ENCODE measurements at places on chromosomes 13 and 19. TPM values are rescaled to one million over a fixed set of nuclear protein-coding genes. Genes with fewer than 3 reads are reported as not detected.

DNA sequence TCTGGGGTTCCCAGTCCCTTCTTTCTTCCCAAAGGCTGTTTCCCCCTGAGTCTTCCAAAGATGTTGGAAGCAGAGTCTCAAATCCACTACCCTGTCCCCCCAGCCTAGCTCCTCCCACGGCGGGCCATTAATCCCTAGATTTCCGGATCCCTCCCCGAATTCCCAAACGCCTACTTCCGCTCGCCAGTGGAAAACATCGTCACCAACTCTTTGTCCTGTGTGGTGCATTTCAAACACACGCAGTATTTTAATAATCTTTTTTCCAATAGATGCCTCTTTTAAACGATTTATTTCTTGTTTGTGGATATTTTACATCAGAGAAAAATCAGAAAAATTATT is 610 bp downstream of the ZNF791 start:
- peak; percentile 74 for DNase-seq

GRCh38 chr19:39341129-39341718 is 997 bp upstream of the SAMD4B start:
- no peak for DNase-seq

DNA sequence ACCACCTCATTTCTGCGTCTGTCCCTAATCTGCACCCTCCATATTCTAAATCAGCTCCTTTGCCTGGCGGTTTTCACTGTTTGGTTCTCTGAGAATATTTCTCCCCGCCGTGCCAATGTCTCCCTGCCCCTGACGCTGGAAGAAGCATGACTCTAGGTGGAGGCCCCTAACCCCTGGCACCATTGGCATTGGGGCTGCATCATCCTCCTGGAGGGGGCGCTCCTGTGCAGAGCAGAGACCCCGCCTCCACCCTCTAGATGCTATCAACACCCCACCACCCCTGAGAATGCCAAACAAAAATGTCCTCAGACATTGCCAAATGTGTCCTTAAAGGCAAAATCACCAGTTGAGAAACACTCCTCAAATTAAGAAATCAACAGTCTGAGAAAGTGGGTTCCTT is 6.5 kb downstream of the ZSCAN5B start:
- no peak for DNase-seq

SKA3 gene
- 0.71 TPM for total RNA-seq

DLEU7 gene
- not detected for total RNA-seq

DNA sequence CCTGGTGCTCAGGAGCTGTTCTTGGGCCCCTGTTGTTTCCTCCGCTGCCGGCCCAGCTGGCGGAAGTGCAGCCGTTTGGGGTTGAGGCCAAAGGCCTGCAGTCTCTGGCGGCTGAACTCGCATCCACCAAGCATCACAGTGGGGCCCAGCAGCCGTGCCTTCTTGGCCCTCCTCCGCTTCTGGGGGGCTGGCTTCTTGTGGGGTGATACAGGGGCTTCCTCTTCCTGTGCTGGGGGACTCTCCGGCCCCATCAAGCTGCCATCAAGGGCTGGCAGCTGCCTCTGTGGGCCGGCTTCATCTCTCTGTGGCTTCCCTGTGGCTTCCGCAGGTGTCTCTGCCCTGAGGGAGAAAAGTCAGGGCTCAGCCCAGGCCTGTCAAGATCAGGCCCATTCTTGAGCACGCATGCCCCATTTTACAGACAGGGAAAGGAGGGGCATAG is 10.3 kb downstream of the ATG4D start:
- DNase-seq, result no peak

MAP3K10 gene
- 4.9 TPM for total RNA-seq

DNA sequence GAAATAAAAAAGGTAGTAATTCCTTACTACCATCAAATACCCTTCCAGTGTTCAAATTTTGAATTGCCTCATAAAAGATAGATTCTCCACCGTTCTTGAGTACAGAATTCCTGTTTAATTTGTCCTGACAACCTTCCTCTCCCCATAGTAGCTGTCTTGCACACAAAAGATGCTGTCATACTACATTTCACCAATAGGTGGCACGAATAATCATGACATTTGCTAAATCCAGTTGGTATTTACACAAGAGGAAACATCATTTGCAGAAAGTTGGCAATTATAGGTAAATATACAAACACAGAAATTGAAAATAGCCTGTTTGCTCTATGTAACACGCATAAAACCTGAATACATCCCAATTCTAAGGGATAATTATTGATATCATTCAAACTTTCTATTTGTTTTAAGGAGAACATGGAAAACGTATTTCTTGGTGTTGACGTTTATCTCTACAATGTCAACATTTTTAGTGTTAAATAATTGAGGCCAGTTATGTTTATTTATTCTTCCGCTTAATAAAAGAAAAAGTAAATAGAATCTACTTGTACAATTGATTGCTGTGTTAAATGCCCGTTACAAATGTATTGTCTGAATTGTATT is 58.3 kb upstream of the CLDN10 start:
- DNase-seq, result no peak

GRCh38 chr19:44777715-44778347 is at the start of gene CBLC:
CBLC (plus strand) TSS chr19:44777890; CDS start chr19:44777932, 42 bp downstream.
- DNase-seq, result peak; percentile 88

DNA sequence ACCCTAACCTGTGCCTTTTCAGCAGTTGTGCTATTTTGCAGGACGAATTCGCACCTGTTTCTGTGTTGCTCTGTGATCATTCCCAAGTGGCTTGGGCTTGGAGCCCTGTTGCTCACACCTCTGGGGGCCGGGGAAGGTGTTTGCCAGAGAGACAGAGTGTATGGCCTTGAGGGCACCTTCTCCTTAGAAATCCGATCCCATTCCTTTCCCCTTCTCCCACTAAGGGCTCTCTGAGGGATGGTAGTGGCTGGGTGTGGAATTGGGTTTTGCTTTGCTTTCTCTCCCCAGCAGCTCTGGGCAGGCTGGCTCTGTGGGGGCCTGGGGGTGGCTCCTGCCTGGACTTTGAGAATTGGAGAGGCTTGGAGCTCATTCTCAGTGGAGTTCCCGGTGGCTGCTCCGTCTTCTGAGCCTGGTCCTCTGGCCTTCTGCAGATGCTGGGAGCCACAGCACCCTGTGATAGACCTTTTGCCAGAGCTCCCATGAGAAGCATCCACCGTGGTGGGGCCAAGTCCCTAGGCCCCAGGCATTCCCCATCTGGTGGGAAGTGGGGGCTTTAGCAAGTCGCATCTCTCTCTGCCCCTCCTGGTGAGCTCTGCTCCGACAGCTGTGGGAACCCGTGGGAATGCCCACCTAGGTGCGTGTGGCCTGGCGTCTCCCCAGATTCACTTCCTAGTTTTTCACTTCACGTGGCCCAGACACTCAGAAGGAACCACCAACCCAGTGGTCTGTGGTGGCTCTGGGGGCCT is 26.1 kb downstream of the ATP11A start:
- DNase-seq, result no peak

GRCh38 chr13:106850973-106851650 is 283.2 kb upstream of the ARGLU1 start:
- DNase-seq, result no peak

PBX4 gene
- not detected for total RNA-seq

DNA sequence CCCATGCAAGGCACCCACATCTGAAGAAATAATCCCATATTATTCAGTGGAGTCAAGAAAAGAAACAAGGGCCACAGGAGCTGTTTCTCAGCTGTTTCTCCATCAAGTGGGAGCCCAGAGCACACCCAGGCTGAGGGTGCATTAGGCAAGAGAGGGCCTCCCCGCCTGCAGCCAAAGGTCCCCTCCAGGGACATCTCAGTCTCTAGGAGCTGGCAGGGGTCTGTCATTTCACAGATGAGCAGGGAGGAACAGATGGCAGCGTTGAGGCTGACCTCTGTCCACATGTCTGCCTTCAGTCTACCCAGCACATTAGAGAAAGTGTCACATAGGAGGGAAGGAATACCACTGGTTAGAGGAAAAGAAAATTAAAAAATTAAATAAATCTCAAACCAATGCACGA is 157.7 kb downstream of the ZNF536 start:
- no peak for DNase-seq

- no peak for DNase-seq
Measured at GRCh38 chr13:114047358-114047881, 73.5 kb upstream of the C13orf46 start.

DNA sequence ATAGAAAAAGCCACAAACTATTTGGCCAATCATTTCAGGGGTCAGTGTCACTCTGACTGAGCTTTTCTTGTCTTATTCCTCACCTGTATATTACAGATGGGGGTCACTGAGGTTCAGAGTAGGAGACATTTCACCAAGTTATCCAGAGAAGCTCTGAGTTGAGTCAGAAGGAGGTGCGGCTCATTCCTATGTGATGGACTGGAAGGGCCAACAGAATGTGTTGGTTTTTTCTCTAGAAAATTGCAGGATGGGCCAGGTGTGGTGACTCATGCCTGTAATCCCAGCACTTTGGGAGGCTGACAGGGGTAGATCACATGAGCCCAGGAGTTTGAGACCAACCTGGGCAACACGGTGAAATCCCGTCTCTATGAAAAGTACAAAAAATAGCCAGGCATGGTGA is 24.5 kb upstream of the ZNF83 start:
- DNase-seq, result no peak

DNA sequence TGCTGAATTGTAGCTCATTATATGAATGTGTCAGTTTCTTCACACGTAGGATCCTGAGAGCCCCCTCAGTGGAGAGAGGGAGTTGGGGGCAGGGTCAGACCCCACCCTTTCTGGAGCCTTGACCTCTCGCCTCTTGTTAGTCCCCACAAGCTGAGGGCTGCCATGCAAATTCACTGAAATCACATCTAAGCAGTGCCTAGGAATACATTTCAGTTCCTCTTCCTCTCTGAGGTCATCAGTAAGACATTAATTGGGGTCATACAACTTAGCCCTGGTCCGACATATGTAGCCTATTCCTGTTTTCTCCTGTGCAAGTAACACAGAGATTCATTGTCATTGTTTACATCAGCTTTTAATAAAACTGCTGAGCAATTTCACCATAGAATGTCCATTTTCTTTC is 30.0 kb downstream of the MYO9B start:
- no peak for DNase-seq

- no peak for DNase-seq
Measured at GRCh38 chr13:25659091-25659795, 287.5 kb downstream of the ATP8A2 start.

DNA sequence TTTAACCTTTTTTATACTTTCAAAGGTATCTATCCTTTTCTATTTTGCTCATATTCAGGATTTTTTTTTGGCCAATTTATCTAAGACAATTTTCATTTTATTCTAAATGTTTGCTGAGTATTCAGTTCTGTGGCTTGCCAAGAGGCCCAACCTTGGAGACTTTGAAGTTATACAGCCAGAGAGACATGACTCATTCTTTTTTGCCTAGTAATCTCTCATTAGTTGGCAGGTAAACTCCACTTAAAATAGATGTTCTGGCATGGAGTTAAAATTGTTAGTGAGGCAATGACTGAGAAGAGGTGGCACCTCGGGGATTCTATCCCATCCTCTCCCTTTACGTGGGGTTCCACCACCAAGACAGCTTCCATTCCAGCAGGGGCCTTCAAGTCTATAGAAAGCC is 213.8 kb downstream of the KCTD12 start:
- no peak for DNase-seq

ZNF546 gene
- 2.0 TPM for total RNA-seq

CCL25 gene
- not detected for total RNA-seq

KIR3DL2 gene
- not detected for total RNA-seq

DNA sequence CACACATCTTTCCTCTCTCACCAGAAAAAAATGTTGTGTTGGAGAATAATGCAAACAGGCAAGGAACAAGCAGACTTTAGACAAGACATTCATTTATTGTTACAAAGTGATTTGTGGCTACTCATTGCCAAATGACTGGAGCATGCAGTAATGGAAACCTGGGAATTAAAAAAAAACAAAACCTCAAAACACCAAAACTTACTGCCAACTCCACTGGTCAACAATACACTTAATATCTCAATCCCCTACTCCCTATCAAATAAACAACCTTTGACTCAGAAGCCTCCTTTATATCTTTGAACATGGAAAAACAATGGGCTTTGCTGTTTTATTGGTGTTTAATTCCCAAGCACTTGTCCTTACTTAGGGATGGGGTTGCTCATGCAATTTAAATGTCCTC is 112.8 kb downstream of the POSTN start:
- DNase-seq, result no peak

GRCh38 chr13:98910501-98910951 is 67.3 kb downstream of the DOCK9 start:
- DNase-seq, result no peak

GRCh38 chr13:91347996-91348905 is 764 bp downstream of the MIR17HG start:
- peak; percentile 74 for DNase-seq

EFNB2 gene
- total RNA-seq, result 3.3 TPM

- DNase-seq, result no peak
Measured at GRCh38 chr13:60431108-60431700, 34.2 kb downstream of the TDRD3 start.

DNA sequence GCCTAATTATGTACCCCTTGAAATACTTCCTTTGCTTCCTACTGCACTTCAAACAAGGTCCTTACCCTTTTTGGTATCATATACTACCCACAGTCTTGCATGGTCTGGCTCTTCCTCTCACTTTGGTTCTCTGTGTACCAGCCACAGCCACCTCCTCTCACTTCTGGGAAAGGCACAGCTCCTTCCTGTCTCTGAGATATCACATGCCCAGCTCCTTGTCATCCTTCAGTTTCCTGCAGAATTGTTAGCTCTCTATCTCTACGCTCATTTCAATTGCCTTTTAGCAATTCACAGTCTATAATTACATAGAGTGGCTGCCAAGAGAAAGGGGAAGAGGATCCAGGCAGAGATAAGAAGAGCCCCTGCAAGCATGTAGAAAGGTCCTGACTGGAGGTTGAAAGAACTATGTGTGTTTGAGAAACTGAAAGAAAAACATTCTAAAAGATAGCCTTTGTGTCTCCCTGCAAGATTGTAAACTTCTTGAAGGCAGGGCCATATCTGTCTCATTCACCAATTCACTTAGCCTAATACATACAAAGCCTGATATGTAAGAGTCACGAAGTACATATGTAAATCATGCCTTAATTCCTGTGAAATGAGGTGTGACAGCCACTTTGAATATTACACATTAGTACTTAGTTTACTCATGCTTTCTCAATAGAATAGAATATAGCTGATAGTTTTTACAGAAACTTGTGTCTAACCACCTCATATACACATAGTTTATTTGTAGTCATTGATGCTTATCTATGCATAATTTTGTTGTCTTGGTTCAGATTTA is 933.1 kb downstream of the DIAPH3 start:
- DNase-seq, result no peak

RNF113B gene
- not detected for total RNA-seq

- no peak for DNase-seq
Measured at GRCh38 chr13:45482571-45483173, 17.9 kb downstream of the COG3 start.

C13orf42 gene
- total RNA-seq, result not detected

DIAPH3 gene
- 0.10 TPM for total RNA-seq

- no peak for DNase-seq
Measured at GRCh38 chr19:18906605-18907519, 10.9 kb upstream of the CERS1 start.

- peak; percentile 40 for DNase-seq
Measured at GRCh38 chr19:45601524-45602374, at the start of gene GPR4. GPR4 (minus strand) TSS chr19:45602212; CDS start chr19:45591866, 10,346 bp downstream.

- DNase-seq, result no peak
Measured at GRCh38 chr19:52590728-52591127, 20.6 kb downstream of the ZNF701 start.

GRCh38 chr13:38687246-38688229 is 661 bp downstream of the FREM2 start:
- DNase-seq, result peak; percentile 27
